ENCODE measurements at places on chromosomes 2 and 18.

DNA sequence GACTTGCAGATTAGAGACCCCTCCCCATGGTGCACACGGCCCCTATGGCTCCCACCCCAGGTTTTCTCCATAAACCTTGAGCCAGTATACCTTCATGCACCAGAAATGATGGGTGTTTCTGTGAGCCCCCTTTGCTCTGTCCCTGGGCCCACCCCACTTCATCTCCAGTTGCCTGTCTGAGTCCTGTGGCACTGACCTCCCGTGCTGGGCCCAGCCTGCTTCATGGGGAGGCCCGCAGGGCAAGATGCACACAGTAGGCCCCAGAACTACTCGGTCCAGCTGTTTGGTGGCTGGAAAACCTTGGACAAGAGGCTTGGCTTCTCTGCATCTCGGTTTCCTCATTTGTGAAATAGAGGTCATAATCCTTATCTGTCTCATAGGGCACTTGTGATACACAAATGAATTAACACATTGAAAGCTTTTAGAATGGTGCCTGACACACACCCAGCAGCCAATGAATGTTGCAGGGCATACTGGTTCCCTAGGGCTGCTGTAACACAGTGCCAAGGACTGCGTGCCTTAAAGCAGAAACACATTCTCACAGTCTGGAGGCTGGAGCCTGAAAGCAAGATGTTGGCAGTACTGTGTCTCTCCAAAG is 58.4 kb downstream of the SH3BP4 start:
- no peak for DNase-seq

GRCh38 chr2:149278161-149278871 is 52.1 kb upstream of the LYPD6 start:
- DNase-seq: no peak

GRCh38 chr2:85273738-85274731 is 53.8 kb downstream of the TGOLN2 start:
- DNase-seq: peak; percentile 63

- no peak for DNase-seq
These were observed at the start of gene SULT1C4 for GRCh38 chr2:108377815-108378630. Gene SULT1C4, plus strand, starts transcription at chr2:108377954. Its CDS starts 384 bp downstream, at chr2:108378338.

DNA sequence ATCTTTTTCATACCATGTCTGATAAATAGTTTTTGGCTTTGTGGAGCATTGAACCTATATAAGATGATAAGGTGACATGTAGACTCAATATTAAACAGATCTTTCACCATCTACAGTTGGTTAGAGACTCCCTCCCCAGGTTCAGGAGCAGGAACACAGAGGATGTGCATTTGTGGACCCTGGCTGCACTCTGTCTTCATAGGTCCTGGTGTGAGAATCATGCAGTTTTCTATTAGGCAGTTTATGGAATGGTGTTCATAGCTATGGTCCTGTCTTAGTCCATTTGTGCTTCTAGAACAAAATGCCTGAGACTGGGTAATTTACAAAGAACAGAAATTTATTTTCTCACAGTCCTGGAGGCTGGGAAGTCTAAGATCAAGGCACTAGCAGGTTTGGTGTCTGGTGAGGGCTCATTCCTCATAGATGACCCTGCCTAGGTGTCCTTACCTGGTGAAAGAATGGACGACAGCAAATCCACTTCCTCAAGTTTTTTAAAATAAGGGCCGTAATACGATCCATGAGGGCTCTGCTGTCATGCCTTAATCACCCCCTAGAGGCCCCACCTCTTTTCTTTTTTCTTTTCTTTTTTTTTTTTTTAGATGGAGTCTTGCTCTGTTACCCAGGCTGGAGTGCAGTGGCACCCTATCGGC is 35.3 kb upstream of the FAM98A start:
- DNase-seq: no peak

DNA sequence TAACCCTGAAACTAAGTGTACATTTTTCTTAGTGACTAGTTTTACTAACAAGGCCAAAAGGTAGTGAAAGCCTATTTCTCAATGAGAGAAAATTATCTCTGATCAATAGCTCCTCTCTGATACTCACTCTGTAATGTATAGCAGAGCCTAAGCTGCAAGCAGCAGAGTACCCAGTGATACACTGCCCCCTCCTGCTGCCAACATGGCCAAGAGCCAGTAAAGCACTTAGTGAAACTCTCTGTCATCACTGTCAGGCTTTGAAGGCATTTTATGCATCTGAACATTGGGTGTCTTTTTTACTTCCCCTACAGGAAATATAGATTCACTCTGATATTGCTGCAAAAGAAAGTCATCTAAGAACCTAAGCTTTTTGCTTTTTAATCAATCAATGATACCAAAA is 784.1 kb upstream of the CDH7 start:
- peak; percentile 2 for DNase-seq

Measured in foreskin fibroblast (primary cell).